ENCODE measurements at places on chromosomes 16 and 17.

- DNase-seq: no peak
Measured at GRCh38 chr17:76091526-76092286, 11.9 kb downstream of the EXOC7 start.

GRCh38 chr17:60422162-60422665 lies at the start of gene CHCT1:
Gene CHCT1, plus strand, starts transcription at chr17:60422489. Its CDS starts 104 bp downstream, at chr17:60422593.
- no peak for DNase-seq

DNA sequence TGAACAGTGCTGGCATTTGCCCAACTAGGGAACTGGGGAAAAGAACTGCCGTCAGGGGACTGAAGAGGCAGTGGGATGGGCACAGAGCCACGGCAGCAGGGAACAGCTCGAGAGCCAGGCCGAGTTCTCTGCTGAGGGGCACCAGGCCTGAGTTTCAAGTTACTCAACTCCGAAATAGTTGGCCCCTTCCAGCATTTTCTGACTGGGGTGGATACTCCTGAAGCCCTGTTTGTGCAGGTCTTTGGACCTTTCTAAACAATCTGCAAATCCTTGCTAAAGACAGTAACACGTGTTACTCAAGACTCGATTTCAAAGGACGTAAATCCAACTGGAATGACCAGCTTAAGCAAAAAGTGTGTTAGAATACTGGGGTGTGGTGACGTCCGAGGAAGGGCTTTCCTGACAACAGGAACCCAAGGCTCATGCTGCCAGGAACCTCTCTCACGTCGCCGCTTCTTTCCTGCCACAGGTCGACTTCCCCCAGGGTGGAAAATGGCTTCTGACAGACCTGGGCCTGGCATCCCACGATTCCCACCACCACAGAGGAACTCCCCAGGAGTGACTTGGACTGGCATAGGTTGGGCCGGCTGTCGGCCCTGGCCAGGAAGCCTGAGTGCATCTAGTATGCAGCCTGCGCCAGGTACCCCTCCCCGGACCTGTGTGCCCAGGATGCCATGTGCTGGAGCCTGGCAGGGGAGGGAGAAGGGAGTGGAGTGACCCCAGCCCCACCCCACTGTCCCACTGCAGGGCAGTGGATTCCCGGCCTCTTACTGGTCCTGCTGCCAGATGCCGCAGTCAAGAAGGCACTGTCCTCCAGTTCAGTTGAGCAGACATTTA lies 71.9 kb downstream of the N4BP1 start:
- no peak for DNase-seq

- no peak for DNase-seq
Measured at GRCh38 chr17:28929787-28930186, 21.5 kb downstream of the PHF12 start.

GRCh38 chr16:67447508-67448076 lies 16.7 kb downstream of the HSD11B2 start:
- peak; percentile 40 for DNase-seq

DNA sequence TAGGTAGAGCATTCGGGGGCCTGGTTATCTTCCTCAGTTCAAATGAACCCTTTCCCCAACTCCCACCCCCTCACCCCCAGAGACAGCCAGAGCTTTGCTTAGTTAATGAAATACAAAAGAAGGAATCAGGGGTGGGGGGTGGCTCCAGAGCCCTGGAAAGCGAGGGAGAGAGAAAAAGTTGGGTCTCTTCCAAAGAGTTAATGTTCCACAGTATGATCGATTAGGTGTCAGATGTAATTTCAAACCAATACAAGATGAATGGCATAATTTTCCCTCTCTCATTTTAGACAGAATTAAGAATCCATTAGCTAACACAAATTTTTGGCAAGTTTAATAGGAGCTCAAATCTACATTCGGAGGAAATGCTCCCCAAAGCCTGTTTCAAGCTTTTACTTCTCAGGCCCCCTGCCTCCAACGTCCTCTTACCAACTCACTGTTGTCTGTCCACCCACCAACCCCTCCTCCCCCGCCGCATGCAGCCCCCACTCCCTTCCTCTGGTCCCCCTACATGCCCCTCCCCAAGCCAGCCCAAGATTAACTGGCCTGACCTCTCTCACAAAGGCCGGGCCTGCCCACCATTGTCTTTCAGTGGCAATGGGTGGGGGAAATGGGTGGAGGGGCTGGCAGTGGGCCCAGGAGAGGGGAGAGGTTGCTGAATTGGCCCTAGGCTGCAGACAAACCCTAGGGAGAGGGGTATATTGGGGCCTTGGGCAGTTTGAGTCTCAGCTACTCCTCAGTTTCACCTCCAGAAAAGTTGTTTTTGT lies 28.2 kb downstream of the NEUROD2 start:
- no peak for DNase-seq

- DNase-seq: no peak
Measured at GRCh38 chr16:11141409-11142260, 114.4 kb downstream of the SOCS1 start.

GRCh38 chr16:88387941-88388627 lies 5.3 kb downstream of the ZNF469 start:
- no peak for DNase-seq

DNA sequence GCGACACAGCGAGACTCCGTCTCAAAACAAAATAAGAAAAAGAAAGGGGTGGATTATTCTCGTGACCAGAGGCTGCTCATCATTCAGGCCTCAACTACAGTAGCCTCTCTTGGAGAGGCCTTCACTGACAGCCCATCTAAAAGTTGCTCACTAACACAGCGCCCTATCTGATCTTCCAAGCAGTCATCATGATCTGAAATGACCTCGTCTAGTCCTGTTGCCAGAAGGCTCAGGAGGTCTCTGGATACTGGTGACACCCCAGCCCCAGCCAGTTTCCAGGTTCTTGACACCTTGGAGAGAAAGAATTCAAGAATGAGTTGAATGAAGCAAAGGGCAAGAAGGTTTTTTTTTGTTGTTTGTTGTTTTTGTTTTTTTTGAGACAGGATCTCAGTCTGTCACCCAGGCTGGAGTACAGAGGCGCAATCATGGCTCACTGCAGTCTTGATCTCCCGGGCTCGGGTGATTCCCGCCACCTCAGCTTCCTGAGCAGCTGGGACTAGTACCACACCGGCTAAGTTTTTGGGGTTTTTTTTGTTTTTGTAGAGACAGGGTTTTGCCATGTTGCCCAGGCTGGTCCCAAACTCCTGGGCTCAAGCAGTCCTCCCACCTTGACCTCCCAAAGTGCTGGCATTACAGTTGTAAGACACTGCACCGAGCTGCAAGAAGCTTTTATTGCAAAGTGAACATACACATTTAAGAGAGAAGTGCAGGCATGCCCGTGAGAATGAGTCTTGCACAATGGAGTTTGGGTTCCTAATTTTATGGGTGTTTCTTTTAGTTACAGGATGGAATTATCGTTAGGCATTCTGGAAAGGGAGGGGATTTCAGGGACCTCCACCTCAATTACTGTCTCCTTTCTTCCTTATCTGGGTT lies 2.7 kb upstream of the ZC3H7A start:
- DNase-seq: no peak

All from kidney capillary endothelial cell (primary cell).